ENCODE measurements at places on chromosomes 12 and 14.

- no peak for DNase-seq
Measured at GRCh38 chr12:43028826-43029225, 439.3 kb upstream of the PRICKLE1 start.

GRCh38 chr12:84791444-84791843, 121.2 kb downstream of the SLC6A15 start:
- no peak for DNase-seq

- no peak for DNase-seq
Measured at GRCh38 chr14:89814126-89814525, 140.4 kb downstream of the EFCAB11 start.

DNA sequence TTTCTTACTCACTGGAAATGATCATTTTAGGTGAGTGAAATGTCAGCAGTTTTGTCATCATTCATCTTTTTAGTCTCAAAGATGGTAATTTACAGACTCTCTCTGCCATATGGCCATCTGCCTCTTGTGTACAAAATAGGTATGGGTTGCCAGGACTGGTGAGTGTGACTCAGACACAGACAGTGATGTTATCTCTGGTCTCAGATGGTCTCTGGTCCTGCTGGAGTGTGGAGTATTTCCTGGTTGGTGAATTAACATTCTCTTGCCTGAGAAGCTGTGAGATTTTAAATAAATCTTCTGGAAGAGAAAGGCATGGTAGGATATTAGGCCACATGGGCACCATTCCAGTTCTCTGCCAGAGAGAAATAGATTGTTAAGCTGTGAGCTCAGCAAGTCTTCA, 207.0 kb downstream of the ATP23 start:
- DNase-seq: no peak

DNA sequence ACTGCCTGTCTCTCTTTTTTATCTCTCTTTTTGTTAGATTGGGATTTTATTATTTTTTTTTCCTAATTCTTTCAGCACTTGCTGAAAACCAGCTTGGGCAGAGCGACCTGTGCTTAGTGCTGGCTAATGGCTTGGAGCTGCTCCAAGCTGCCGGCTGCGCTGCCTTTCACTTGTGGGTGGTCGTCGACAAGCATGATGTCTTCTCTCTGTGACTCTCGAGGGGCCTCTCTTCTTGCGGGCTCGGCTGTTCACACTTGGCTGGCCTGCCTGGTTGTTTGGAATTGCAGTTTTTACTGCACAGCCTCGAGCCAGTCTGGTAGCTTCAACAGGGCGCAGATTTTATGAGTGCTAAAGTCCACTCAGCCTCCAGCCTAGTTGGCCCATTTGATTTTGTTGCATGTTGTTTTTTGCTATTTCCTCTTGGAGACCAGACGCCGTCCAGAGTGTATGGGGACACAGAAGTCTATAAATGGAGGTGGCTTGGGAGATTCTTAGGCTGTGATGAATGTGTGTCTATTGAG, 18.6 kb downstream of the TPCN1 start:
- peak; percentile 34 for DNase-seq

GRCh38 chr14:89922031-89922907, 32.3 kb downstream of the EFCAB11 start:
- no peak for DNase-seq

DNA sequence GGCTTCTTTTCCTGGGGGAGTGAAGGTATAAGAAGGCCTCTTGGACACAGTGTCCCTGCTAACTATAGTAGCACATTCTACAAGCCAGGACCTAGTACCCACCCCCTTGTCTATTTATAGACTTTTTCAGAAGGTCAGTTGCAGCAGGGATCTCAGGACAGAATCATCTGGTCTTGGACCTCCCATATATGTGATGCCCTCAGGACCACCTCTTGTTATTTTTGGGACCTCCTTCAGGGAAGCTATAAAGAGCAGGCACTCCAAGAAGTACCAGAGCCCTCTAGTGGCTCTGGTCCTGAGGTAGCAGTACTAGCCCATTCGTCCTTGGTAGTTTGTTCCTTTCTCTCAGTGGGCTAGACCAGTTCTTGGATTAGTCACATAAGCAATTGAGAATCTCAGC, 4.3 kb downstream of the COQ10A start:
- DNase-seq: no peak

DNA sequence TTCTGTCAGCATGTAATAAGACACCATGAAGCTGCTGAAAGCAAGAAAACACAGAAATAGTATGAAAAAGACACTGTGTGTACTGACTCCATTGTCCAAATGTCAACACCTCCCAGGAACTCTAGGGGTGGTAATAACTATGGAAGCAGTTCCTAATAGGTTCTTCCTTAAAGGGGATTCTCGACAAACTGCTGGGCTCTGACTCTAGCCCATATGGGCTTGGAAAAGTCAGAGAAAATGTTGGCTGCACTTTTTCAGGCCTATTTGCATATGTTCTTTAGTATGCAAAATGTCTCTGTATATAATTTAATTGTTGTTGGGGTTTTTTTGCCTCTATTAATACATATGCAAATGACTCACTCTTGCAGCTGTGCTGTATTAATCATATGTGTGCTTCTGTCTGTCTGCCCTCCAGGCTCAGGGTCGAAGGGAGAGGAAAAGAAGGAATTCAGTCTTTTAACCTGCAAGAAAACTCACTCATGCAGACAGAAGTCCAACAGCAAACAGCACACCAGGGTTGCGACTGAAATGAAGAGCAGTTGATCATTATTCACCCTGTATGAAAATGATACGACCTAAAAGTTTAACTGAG, 317.6 kb downstream of the SOX5 start:
- DNase-seq: no peak

- no peak for DNase-seq
Measured at GRCh38 chr12:46300910-46301309, 32.1 kb upstream of the SLC38A1 start.

GRCh38 chr14:33745163-33745562, 205.7 kb downstream of the EGLN3 start:
- DNase-seq: no peak

- no peak for DNase-seq
Measured at GRCh38 chr12:75738486-75738885, 227.1 kb upstream of the KRR1 start.

DNA sequence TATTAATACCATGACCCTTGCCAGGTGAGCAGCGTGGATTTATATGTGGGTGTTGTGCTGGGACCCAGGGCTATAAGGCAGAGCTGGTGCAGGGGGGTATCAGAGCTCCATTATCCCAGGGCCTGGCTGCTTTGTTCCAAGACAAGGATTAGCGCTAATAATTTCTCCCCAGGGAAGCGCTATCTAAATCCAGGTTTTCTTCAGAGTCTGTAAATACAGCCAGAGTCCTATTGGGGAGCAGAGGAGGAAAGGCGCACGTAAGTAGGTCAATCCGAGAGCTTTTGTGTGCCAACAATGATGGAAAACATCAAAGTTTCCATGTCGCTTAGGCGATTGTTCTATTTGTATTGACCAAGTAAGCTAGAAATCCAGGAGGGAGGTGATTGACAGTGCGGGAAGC, 1009.7 kb downstream of the VRK1 start:
- no peak for DNase-seq

- DNase-seq: no peak
Measured at GRCh38 chr12:51393676-51394545, 2.7 kb upstream of the GALNT6 start.

GRCh38 chr12:69872804-69873203, 47.8 kb downstream of the MYRFL start:
- DNase-seq: no peak

- no peak for DNase-seq
Measured at GRCh38 chr14:24266344-24267244, 3.6 kb upstream of the TGM1 start.

DNA sequence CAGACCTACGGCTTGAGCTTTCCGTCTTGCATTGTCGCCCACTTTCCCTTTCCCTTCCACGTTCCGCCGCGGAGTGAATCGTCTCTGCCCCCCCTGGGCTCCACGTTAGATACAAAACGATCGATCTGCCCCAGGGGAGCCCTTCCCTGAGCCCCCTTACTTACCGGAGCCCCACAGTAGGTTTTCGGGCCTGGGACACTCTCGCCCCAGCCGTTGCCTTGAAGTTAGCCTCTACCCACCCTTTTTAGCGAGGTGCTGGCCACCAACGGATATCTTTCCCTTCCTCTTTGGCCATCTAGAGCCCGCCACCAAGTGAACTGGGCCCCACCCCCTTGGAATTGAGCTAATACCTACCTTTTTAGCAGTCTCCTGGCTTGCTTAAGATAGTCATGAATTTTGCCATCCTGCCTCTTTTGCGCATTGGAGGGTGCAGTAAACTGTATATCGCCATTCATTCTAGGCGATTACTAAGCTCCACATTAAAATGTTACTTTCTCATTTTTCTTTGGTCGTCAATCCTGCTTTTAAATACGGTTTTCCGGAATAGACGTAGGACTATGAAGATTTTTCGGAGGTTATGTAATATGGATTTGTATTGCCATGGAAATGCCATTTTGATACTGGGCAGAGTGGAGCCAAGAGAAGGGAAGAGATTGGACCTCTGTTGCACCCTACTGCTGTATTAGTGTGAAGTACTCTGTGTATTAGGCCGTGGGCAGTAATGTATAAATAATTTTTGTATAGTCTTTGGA, 764 bp downstream of the RBM25 start:
- peak; percentile 33 for DNase-seq

DNA sequence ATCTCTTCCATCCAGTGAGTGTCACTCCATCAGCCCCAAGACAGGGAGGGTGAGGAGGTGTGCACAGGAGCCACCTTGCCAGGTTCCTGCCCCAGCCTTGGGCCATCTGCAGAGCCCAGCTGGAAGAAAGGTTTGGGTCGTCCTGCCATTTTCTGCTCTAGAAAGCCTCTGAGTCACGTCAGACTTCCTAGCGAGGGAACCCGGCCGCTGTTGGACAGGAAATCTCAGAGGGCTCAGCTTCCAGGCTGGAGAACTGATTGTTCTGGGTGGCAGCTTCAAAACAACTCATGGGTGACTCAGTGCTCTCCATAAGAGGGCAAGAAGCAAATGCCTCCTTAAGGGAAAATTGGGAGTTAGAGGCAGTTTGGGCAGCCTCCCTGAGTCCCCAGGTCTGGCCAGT, 16.6 kb downstream of the HIP1R start:
- DNase-seq: no peak

- no peak for DNase-seq
Measured at GRCh38 chr12:65615118-65615517, 209.2 kb upstream of the HMGA2 start.

DNA sequence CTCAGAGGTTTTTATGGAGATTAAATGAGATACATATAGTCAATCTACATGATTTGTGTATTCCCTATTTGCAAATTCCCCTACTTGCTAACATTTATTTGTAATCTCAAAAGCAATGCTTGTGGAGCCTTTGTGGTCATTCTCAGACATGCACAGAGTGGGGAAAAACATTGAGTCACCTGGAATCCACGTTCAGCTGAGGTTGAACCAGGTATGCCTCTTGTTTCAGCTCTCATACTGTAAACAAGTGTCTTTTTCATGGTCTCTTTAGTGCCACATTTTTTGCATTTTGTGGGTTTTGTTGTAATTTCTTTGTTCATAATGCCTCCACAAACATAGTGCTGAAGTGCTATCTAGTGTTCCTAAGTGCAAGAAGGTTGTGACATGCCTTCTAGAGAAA, 181.9 kb downstream of the BCAT1 start:
- DNase-seq: no peak

- no peak for DNase-seq
Measured at GRCh38 chr14:87349921-87350320, 643.1 kb downstream of the GALC start.

GRCh38 chr12:22246217-22246846, 88.2 kb downstream of the ST8SIA1 start:
- no peak for DNase-seq

DNA sequence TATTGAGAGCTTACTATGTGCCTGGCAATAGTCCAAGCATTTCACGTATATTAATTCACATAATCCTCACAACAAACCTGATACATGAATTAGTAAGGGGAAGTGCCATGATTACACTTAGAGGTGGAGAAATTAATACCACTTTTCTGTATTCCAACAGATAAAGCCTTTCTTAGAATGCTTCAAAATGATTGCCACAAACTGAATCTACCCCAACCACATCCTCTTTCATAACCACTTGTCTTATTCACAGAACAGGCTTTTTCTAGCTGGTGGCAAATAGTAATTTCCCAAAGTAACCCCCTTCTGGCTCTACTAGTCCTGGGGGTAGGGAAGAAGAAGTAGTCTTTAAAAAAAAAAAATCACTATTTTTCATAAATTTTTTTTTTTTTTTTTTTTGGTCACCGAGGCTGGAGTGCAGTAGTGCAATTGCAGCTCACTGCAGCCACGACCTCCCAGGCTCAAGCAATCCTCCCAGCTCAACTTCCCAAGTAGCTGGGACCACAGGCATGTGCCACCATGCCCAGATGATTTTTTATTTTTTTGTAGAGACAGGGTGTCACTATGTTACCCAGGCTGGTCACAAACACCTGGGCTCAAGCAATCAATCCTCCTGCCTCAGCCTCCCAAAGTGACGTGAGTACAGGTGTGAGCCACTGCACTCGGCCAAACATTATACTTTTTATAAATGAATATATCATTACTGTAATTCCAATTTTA, 59.0 kb upstream of the ARID2 start:
- no peak for DNase-seq

- no peak for DNase-seq
Measured at GRCh38 chr12:101698800-101699347, 1.4 kb downstream of the CHPT1 start.

GRCh38 chr14:29273513-29273912, 506.9 kb downstream of the FOXG1 start:
- no peak for DNase-seq

DNA sequence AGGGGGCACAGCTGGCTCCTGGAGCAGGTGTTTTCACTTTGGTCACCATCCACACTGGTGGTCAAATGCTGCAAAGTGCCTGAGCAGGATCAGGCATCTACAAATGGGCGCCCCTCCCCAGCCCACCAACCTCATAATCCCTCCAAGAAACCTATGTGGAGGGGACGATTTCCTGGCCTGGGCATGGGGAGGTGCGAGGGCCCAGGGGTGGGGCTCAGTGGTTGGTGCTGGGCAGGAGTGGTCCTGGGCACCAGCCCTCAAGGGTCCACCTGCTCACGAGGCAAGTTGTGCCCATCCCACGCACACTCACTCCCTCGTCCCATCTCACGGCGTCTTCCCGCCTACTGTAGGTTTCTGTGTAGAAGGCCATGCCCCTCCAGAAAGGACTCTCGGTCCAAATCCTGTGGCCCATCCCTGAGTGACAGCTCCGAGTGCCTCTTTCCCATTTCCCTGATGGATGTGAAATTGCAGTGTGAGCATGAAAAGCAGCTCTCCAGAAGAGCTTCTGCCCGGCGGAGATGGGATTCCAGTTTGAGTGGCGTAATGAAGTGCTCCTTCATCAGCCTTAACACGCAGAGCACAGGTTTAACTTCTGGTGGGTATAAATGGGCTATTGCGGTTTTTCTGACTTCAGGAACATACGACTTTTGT, 36.9 kb downstream of the SLC15A4 start:
- no peak for DNase-seq

All from HuH-7.5 (cell line).